ENCODE measurements at places on chromosomes 5 and 9.
A peak's percentile ranks its signal among the peaks of the same experiment; 100 is the strongest.

- DNase-seq: no peak
Observed at GRCh38 chr9:121686930-121687541, 35.6 kb downstream of the DAB2IP start.

DNA sequence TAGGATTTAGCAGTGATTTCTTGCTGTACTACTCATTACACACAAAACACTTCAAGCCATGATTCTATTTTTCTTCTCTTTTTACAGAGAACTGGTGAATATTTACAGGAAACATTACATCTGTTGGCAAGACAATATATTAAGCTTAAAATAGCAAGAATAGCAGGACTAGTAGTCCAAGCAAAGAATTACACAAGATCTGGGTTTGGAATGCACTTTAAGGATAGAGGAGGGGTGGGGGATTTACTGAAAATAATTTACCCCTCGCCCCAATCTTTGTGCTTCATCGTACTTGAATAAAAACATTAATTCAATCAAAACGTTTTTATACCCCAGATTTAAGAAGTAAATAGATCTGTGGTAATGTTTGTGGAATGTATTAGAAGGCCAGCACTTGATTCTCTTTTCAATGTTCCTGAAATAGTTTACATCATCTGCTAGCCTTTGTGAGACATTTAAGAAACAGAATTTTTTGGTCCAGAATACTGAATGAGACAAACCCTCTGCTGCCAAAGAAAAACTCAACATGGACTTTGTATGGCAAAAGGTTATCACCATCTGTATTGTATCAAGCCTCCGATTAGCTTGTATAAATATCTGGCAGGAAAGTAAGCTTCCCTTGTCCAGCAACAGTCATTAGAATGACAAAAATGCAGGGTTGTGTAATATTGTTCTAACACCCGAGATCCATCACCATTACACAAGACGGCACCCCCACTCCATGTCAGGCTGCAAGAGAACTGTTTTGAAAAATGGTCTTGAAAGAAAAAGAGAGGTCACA, 23.8 kb downstream of the SVEP1 start:
- peak; percentile 81 for DNase-seq

DNA sequence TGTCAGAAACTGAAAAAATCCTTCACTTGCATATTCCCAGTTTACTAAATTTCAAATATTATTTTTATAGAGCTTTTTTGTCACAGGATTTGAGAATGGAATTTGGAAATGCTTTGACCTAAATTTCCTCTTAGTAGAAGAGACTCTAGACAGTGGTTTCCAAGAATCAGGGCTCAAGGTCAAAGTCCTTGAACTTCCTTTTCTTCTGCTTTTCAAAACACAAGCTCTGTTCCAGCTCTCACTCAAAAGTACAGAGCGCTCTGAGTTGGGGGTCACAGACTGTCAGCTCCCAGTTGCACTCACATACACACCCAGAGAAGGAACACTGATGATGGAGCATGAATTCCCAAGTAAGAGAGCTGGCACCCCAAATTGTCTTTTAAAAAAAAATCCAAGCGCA, 394.2 kb downstream of the MLLT3 start:
- no peak for DNase-seq

DNA sequence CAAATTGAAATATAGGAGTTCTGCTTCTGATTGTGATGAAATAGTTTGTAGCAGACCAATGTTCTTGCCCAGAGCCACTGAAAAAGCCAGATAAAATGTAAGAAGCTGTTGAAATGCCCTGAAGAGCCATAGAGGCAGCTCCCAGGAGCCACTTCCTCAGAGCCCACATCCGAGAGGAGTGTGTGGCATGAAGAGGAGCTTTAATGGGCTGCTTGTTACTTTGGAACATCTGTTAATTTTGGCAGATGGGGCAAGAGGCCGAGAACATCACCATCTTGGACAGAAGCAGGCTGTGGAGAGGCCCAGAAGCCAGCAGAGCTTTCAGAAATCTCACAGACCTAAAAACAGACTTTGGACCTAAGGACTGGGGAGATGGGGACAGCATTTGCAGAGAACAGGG, 370.8 kb downstream of the GADD45G start:
- no peak for DNase-seq

DNA sequence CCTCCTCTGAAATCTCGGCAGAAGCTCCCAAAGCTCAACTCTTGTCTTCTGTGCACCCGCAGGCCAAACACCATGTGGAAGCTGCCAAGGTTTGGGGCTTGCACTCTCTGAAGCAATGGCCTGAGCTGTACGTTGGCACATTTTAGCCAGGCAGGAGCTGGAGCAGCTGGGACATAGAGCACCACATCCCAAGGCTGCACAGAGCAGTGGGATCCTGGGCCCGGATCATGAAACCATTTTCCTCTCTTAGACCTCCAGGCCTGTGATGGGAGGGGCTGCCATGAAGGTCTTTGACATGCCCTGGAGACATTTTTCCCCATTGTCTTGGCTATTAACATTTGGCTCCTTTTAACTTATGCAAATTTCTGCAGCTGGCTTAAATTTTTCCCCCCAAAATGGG, 567.1 kb upstream of the ZNF608 start:
- DNase-seq: no peak

DNA sequence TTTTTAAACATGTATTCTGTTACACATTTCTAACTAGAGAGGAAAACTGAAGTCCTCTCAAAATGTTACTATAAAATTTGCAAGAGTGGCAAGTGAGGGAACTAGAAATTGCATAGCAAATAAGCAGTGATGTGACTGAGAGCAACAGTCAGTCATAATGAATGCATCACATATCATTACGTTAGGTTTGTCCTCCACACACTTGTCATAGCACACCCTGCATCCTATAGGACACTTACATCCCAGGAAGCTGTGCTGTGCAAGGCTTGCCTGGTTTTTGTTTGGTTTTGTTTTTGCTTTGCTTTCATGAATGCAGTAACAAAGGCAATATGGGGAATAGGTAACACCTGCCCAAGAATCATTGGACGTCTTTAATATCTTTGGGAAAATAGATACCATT, 10.8 kb downstream of the NFIB start:
- no peak for DNase-seq

GRCh38 chr9:79610019-79610631, 38.4 kb downstream of the TLE4 start:
- peak; percentile 74 for DNase-seq

DNA sequence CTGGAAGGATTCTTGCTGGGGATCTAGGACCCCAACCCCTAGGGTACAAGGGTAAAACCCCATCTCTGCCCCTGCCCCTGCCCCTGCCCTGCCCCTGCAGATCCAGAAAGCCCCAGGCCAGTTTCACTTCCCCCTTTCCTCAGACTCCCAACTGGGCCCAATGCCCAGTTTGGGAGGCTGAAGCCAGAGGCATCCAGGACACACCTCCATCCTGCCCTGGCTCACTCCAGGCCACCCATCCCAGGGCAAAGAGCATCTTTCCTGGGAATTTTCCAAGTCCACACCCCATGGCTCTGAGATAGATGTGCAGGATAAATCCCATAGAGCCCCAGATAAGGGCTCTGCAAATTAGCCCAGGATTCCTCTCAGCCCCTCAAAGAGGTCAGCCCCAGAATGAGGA, 17.4 kb downstream of the CNTFR start:
- no peak for DNase-seq

- no peak for DNase-seq
Observed at GRCh38 chr5:59767681-59768151, 125.8 kb downstream of the PDE4D start.

GRCh38 chr5:90020575-90021538, 388.7 kb downstream of the CETN3 start:
- DNase-seq: no peak

DNA sequence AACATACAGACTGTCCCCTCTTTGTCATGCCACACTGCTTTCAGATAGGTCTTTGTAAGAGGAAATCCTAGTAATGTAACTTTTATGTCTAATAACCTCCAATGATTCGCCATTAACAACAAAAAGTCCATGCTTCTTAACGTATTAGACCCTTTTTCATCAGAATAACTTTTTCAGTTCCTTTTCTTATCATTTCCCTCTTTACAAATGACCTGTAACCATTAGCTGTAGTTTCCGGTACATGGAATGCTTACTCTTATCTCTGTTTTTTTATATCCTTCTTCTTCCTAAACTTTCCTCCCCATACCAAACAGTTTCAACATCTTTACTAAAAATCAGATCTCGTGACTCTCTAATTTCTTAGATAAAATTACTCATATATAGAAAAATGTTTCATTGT, 268.9 kb upstream of the TYRP1 start:
- DNase-seq: no peak

- no peak for DNase-seq
Observed at GRCh38 chr5:150604010-150604409, 36.5 kb upstream of the SYNPO start.

DNA sequence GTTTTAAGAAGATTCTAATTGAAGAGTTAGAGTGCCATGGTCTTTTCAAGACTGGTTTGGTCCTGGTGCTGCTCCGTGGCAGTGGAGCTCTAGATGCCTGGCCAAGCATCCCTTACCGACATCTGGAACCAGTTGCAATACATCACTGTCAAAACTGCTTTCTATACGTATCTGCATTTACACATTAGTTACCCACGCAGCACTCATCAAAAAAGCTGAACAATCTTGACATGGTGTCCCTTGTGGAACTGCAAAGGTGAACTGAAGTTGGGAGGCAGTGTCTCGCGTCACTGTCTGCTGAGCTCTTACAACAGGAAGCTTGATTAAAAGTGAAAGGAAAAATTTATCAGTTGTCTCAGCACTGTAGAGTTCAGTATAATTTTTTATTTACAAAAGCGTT, 82.6 kb downstream of the PBX3 start:
- DNase-seq: no peak

GRCh38 chr9:131709771-131710431, 30.0 kb downstream of the RAPGEF1 start:
- no peak for DNase-seq

GRCh38 chr9:81686614-81687520, 2.5 kb downstream of the TLE1 start:
- DNase-seq: no peak

GRCh38 chr9:130466537-130467217, 21.9 kb downstream of the ASS1 start:
- no peak for DNase-seq

GRCh38 chr5:131746423-131746822, 50.4 kb downstream of the FNIP1 start:
- DNase-seq: no peak

DNA sequence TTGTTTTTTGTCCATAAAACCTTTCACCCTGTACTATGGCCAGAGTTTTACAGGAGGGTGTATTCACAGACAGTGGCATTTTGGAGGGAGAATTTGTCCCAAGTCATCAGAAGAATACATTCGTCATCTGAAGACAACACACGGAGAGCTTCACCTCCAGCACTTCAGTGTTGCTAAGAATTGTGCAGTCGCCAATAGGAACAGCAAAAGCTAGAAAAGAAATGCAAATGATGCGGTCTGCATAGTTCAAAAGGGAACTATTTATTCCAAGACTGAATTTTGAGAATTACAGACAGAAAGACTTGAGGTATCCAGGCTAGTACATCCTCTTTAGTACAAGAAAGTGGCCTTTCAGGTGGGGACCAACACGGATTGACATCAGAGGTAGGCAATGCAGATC, 399.2 kb upstream of the KIF2A start:
- DNase-seq: no peak

- no peak for DNase-seq
Observed at GRCh38 chr9:135908093-135908753, 877 bp upstream of the CAMSAP1 start.

- DNase-seq: no peak
Observed at GRCh38 chr9:120490888-120491595, 88.9 kb downstream of the CDK5RAP2 start.

DNA sequence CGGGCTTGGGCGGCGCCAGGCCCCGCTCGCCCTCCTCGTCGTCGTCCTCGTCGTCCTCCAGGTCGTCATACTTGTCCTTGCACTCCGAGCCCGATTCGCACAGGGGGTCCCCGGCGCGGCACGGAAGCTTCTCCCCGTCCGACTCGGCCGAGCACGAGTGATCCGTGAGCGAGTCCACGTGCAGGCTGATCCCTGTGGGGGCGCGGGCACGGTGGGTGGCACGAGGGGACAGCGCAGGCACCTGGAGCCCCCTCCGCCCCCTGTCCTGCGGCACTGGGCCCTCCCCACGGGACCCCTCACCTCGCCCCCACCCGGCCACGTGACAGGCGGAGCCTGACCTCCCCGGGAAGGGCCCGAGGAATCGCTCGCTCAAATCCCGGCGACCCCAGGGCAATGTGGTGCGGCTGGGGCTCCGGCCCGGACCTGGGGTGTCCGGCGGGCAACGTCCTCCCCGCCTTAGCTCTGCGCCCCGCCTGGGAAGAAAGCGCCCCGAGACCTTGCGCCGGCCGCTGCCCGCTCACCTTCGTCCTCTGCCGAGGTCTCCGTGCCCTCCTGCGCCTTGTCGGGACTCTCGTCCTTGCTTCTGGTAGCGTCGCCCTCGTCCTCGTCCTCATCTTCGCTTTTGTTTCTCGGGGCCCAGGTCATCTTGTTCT, 2.5 kb downstream of the IRX2 start:
- DNase-seq: no peak

- DNase-seq: peak; percentile 81
Observed at GRCh38 chr5:17190242-17190778, 27.1 kb upstream of the BASP1 start.

DNA sequence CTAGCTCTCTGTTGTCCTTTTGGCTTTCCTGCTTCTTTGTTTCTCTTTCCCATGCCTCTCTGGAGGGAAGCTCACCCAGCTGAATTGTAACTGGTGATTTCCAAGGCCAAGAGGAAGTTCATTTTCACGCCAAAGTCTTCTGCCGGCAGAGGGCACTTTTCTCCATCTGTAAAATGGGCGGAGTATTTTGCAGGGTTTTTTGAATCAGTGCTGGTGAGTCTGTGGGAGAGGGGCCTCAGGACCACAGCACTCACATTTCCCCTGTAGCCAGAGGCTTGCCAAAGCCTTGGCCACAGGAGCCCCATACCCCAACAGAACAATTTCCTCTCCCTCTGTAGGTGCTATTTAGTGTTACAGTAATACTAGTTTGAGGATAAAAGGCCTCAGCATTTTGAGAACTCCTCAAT, 42.3 kb upstream of the MATR3 start:
- no peak for DNase-seq

DNA sequence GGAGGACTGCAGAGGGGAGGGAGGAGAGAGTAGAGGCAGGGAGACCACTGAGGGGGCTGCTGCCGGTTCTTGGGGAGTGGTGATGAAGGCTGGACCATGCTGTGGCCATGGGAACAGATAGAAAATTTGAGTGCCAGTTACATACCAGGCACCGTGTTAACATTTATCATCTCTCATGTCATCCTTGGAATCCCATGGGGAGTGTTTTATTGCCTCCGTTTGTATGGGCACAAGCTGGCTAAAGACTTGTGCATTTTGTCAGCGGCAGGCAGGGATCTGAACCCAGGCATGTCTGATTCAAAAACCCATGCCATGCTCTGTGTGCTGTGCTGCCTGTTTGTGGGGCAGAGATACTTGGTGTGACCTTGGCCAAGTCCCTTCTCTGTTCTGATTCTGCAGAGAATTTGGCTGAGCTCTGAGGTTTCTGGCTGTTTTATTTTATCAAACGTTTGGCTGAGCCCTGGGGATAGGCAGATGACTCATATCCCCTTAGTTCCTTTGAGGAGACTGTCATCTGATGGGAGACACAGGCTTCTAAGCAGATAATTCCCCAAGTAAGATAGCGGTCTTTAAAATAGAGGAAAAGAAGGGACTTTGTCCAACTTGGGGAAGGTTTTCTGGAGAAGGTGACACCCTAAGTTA, 22.2 kb downstream of the COL27A1 start:
- DNase-seq: no peak

All from BJ (cell line).